ENCODE measurements at places on chromosomes 11 and 22.
A peak's percentile ranks its signal among the peaks of the same experiment; 100 is the strongest.

DNA sequence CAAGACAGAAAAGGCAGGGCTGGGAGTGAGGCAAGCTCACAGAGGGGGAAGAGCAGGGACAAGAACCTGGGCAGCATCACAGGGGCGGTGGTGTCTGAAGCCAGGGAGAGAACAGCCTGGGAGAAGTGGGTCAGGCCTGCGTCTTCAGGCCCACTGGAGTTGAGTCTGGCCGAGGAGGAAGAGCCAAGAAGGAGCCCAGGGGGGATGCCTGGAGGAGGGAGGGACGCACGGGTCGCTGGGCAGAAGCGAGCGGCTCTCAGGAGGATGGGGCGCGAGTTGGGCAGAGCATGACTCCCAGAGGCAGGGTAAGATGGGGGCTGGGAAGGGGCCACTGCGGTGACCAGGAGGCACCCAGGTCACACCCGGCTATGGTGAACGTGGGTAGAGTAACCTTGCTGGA, 18.5 kb downstream of the LRFN4 start:
- no peak for DNase-seq

DNA sequence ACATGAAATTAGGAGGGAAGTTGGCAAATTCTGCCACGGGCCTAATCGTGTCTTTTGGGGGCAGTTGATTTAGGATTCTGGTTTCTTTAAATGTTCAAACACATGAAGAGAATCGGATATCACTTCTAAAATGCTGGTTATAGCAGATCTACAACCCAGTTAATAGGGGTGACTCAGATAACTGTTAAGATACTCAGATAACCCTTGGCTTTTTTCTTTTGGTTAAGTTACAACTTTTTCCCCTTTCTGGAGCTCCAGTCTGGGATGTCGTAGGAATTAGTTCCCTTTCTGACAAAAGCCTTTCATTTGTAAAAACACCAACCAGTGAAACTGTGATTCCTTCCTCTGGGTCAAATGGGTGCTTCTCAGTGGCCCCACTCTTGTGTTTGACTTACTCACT, 976 bp downstream of the DEPDC7 start:
- DNase-seq, result peak; percentile 77

- DNase-seq, result no peak
Measured at GRCh38 chr11:94325681-94326080, 21.3 kb downstream of the IZUMO1R start.

DNA sequence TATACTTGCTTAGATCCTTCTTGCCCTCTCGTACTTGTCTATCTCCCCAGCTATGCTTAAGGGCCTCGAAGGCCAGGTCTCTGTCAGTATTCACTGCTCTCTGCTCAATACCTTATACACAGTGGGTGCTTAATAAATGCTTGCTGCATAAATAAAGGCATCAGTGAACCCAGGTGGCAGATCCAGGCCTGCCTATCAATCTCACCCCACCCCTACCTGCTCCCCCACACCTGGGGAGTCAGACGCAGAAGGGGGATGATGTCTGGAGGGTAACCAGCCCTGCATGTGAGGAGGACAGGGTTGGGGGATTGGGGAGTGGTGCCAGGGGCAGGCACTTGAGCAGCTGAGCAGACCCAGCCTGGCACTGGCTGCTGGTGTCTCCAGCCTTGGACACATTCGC, 430.6 kb downstream of the MN1 start:
- DNase-seq, result no peak

GRCh38 chr11:10305262-10305963, 540 bp downstream of the ADM start:
- DNase-seq, result no peak

GRCh38 chr11:135004495-135004894, 592.5 kb upstream of the B3GAT1 start:
- DNase-seq, result no peak

- no peak for DNase-seq
Measured at GRCh38 chr11:13786688-13787087, 118.2 kb downstream of the FAR1 start.

- DNase-seq, result no peak
Measured at GRCh38 chr11:119578521-119579191, 150.3 kb downstream of the NECTIN1 start.

- no peak for DNase-seq
Measured at GRCh38 chr11:85811624-85812023, 683 bp upstream of the SYTL2 start.

DNA sequence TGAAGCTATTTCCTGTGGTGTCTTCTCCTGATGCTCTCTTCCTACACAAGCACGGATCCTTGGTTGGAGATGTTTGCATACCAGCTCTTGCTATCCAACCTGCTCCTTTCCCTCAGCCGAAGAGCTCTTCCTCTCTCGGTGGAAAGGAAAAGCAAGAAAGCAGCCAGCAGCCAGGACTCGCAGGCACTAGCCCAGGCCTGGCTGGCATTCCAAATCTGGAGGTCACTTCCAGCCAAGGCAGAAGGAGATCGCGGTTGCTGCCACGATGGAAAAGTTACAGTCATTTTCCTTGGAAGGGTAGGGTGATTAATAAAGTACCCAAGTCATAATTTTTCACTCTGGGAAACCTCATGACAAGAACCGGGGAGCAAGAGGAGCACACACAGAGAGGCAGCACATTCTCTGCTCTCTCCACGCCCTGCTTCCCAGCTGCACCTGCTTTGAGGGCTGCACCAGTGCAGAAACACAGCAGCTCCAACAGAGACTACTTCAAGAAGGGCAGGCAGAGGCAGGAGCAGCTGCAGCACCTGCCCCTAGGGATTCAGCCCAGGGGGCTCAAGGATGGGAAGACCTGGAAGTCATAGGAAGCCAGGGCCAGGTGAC, 399.3 kb downstream of the CADM1 start:
- DNase-seq, result no peak

- DNase-seq, result no peak
Measured at GRCh38 chr11:92163879-92164278, 60.7 kb upstream of the FAT3 start.

GRCh38 chr22:17847360-17848078, 73.2 kb upstream of the BID start:
- peak; percentile 57 for DNase-seq

DNA sequence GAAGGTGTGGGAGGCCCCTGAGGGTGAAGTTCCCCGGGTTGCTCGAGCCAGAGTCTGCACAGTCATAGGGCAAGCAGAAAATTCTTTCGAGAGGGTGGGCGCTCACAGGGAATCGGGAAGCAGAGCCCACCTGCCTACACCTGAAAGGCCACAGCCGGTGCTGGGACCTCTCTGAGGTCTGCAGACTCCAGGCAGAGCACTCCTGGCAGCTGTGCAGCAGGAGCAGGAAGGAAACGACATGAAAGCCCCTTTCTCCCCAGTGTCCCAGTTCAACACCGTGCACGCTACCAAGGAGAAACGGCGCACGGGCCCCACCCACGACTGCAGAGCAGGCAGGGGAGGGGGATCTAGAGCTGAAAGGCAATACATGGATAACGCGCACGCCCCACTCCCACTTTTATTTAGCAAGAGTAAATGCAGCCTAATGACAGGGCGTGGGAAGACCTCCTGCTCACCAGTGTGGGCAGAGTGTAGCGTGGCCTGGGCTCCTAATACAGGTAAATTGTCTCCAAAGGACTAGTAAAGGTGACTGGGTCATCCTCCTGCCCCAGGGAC, 13.5 kb downstream of the DHCR7 start:
- no peak for DNase-seq

DNA sequence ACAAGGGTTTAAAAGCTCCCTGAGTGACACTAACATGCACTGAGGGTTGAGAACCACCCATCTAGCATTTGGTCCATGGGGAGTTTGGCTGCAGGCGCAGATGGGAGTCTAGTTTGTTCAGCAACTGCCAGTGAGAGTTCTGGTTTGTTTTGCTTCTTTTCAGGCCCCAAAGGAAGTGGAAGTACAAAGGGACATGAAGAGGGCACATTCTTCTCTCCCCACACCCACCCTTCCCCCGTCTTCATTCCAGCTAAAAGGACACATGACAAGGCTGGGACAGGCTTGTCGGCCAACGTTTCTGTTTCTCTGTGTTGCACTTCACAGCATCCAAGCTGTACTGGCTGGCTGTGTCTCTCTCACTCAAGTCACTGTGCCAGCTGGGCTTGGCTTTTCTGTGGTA, 8.2 kb upstream of the ENDOD1 start:
- DNase-seq, result no peak

DNA sequence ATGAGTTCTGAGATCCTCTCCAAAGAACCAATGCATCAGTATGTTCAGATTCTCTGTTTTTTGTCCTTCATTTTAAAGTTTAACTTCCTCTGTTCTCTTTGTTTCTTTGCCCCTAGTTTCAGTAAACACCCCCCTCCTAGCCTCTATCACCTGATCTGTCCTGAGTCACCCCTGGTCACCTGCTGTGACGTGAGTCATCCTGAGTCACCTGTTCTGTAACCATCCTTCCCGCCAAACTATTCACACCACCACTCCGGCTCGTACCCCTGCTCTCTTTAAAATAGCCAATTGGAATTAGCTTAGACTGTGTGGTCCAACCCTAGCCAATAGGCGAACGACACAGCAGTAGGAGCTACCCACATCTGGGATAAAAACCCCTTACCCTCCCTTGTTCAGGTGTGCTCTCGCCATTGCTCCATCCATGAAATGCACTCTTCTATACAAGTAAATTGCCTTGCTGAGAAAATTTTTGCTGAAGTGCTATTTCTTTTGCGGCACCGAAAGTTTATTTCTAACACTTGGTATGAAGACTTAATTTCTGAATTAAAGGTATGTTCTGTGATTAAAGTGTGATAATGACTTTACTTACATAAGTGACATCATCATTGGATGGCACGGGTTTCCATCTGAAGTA, 318.4 kb downstream of the AASDHPPT start:
- DNase-seq, result no peak

- peak; percentile 98 for DNase-seq
Measured at GRCh38 chr11:126284829-126285228, 1.9 kb downstream of the TIRAP start.

DNA sequence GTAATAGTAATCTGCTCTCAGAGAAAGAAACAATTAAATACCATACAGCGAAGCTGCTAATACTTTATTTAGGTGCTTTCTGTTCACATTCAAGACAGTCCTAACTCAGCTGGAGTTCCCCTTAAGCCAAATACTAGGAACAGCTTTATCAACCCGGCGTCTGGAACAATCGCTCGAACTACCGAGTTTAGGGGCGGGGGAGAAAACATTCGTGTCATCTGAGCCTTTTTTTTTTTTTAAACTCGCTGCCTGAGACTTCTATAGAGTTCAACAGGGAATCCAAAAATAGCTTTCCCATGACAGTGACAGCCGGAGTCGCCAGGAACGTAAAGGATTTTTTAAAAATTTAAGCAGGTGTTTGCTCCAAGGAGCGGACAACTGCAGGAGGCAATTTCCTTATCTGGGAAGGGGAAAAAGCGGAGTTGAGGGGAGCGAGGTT, 852 bp downstream of the TRAF6 start:
- DNase-seq, result peak; percentile 58

DNA sequence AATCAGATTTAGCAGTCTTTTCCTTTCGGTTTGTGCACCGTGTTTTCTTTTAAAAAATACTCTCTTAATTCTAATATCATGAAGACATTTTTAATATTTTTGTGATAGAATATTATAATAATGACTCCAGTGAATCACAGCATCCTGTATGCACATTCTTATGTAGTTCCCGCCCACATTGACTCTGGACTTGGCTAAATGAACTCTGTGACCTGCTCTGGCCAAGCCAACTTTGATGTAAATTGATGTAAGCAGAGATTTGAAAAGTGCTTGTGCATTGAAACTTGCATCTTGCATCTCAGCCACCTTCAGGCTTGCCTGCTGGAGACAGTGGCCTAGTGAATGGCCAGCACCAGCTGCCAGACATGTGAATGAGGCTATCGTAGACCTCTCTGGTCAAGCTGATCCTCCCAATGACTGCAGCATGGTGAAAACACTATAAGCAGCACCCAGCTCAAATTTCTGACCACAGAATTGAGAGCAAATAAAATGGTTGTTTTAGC, 29.2 kb upstream of the PGM2L1 start:
- no peak for DNase-seq

DNA sequence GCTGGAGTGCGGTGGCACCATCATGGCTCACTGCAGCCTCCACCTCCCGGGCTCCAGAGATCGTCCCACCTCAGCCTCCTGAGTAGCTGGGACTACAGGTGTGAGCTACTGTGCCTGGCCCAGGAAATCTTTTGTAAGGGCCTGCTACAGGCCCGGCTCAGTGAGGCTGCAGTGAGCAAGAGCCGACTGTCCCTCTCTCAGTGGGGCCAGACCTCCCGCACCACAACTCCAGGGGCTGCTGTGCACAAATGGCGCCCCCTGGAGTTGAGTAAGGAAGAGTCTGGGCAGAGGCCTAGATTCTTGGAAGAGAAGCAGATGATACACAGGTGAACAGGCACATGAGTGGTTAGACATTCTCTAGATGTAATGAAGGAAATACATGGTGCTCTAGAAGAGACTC, 7.0 kb downstream of the SERHL2 start:
- DNase-seq, result no peak

GRCh38 chr22:21622919-21623647, 6.7 kb downstream of the YDJC start:
- no peak for DNase-seq

- DNase-seq, result peak; percentile 50
Measured at GRCh38 chr11:13277768-13278608, at the start of gene BMAL1. Gene BMAL1 (plus strand): TSS chr11:13277790. CDS start chr11:13354309, 76,519 bp downstream.

- DNase-seq, result no peak
Measured at GRCh38 chr22:47474895-47475294, 712.4 kb downstream of the TBC1D22A start.

- DNase-seq, result no peak
Measured at GRCh38 chr11:44426958-44427357, 117.0 kb upstream of the ALX4 start.

GRCh38 chr11:108891909-108892511, 227.1 kb downstream of the DDX10 start:
- DNase-seq, result no peak

GRCh38 chr11:122032317-122032716, 83.7 kb downstream of the BLID start:
- no peak for DNase-seq

DNA sequence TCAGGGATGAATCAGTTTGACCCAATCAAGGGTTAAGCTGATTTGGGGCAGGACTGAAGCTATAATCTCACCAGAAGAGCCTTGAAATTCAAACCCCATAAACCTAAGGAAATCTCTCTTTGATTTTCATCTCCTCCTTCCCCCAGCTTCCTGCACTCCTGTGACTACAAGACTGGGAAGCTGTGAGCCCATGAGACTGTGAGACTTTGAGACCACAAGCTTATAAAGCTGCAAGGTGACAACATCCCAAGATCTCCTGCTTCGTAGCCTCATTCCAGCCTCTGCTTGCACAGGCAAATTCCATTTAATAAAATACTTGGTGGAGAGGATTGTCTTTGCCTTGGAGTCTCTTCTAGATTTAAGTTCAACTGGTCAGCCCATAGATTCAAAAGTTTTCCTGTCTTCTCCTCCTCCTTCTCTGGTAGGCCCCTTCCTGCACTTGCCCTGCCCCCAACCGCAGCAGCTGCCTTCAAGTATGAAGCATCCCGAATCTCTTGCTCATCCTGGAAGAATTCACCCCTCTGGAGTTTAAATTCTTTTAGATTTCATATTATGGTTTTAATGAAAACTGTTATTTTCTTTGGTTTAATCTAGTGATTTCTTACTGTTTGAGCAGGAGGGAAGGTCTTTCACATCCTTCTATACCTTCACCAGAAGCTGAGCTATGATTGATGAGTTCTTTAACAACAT, 42.1 kb downstream of the PAMR1 start:
- DNase-seq, result peak; percentile 57

All from M059J (cell line).